Activated CD8-positive, alpha-beta memory T cell treated with anti-CD3 and anti-CD28 coated beads for 4 hours (primary cell): ENCODE measurements at places on chromosomes 3 and 15.

DNA sequence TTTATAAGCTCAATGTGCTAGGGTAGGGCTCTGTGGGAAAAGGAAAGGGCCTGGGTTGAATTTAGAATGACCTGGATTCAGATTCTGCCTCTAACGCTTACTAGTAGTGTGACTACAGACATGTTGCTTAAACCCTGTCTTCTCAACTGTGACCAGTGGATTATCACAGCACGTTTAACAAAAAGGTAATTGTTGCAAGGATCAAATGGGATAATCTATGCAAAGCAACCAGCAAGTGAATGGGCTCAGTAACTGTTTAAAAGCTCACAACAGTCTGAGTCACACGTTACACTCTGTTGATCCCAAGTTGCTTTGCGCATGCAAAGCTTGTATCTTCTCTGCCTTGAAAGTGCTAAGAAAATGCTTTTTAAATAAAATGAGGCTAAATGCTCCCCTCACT lies 236.5 kb downstream of the IL20RB start:
- DNase-seq = no peak

- DNase-seq = no peak
Observed at GRCh38 chr3:53320697-53321096, 26.6 kb downstream of the DCP1A start.

GRCh38 chr3:52645549-52645948 lies 40.2 kb downstream of the PBRM1 start:
- no peak for DNase-seq

- no peak for DNase-seq
Observed at GRCh38 chr3:58082047-58082446, 73.8 kb downstream of the FLNB start.

DNA sequence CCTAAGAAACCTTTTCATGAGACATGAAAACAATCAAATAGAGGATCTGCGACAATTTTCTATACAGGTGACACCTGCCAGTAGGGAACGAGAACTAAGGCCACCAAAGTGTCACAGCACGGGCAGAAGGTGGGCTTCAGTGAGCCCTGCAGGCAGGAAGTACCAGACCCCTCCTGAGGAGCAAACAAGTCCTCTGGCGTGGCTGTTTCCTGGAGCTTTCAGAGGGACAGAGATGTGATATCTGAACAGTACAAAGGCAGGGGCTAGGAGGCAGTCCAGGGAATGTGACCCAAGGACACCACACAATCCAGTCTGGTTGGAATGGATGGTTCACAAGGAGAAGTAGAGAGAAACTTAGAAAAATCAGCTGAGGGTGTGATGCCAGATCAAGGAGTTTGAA lies 16.8 kb downstream of the POMGNT2 start:
- DNase-seq = no peak

- DNase-seq = no peak
Observed at GRCh38 chr3:154161806-154162205, 40.6 kb downstream of the ARHGEF26 start.

DNA sequence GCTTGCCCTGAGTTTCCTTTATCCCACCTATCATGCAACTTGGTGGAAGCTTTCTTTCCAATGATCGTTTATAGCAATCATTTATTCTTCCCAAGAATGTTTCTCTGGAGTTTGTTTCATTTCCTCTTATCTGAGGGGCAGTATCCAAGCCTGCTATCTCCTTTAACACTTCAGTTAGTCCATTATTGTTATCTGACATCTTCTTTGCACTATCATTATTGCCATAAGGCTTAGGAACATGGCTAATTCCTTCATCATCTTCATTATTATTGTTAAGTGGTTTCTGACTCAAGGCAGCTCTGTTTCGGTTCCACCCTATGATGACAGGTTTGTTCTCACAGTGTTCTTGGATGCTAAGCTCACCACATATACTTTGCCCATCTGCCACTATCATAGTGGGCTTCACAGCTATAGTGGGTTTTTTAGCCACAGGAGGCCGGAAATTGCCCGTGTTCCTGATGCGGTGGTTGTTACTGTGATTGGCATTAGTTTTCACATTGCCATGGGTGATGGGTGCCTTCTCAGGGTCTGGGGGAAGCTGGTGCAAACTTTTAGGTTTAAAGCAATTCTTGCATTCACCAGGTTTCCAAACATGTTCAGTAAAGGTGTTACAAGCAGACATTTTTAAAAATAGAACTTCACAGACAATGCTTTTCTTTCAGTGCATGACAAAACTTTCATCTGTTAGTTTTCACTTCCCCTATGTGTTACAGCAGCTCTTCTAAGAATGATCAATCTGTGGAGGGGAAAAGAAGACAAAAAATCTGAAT lies 110.6 kb upstream of the TSPAN3 start:
- DNase-seq = peak; percentile 11

DNA sequence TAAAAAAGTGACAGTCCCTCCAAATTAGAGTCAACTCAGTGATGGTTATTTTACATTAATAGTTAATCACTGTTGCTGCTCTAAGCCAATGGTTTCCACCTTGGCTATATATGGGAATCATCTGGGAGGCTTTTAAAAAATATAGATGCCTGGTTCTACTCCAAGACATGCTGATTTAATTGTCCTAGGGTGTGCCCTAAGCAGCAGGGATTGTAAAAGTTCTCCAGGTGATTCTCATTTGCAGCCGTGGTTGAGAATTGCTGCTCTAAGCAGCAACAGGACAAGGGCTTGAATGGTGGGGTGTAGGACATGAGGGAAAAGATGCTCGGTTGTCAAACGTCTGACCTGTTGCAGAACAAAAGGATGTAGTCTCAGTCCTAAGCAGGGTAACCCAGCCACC lies 405.1 kb upstream of the MCTP2 start:
- DNase-seq = no peak

- no peak for DNase-seq
Observed at GRCh38 chr3:177193688-177194268, 3.5 kb downstream of the TBL1XR1 start.

DNA sequence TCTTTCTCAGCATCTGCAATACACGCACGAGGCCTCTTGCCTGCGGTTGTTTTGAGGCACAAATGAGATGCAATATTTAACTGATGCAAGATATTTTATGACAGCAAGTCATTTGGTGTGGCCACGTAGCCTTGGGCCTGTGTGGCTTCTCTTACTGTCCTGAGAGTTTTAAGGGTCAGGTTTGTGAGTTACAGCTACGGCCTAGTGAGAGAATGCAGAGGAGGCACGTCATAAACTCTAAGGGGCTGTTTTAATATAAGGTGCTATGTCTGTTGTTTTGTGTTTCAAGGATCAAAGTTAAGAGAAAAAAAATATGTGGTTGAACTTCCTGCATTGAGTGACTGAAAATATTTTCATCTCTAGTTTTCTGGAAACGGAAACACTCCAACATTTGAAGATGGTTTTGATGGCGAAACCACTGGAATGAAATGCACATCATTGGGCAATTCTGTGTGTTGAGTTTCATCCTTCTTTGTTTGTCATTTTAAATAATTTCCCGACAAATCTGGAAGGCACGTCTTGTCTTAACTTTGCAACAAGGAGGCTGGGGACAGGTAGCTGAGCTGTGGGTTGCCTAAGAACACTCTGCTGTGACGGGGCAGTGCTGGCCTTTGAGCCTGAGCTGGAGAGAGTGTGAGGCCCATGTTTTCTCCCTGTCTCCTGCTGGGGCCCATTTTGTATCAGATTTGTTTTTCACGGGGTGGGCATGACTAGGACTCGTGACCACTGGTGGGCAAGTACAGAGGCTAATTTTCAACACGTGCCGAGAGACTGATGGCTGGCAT lies 5.1 kb downstream of the APBA2 start:
- no peak for DNase-seq

DNA sequence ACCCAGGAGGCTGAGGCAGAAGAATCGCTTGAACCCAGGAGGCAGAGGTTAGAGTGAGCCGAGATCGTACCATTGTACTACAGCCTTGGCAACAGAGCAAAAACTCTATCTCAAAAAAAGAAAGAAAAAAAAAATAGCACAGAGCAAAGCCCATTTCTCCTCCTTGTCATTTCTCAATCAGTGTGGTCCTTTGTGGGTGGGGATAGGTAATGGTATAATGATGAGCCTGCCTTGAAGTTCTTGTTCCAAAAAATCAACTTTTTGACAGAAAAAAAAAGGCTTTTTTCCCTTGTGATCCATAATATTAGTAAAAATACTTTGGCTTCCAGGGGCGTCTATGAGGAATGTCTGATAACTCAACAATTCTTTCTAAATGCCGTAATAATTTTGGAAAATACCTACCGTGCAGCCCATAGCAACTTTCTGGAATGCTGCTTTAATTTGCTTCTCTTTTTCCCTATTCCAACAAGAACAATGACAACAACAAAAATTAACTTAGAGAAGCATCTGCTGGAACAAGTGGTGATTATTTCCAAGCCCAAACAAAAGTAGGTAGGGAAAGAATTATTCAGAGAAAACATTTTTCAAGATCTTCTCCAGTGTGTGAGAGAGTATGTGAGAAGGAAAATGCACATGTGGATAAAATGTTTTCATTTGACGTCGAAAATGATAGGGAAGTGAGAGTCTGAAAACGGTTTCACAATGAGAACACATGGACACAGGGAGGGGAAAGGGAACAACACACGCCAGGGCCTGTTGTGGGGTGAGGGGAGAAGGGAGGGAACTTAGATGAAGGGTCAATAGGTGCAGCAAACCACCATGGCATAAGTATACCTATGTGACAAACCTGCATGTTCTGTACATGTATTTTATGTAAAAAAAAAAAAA lies 337.8 kb downstream of the RBMS3 start:
- DNase-seq = no peak

DNA sequence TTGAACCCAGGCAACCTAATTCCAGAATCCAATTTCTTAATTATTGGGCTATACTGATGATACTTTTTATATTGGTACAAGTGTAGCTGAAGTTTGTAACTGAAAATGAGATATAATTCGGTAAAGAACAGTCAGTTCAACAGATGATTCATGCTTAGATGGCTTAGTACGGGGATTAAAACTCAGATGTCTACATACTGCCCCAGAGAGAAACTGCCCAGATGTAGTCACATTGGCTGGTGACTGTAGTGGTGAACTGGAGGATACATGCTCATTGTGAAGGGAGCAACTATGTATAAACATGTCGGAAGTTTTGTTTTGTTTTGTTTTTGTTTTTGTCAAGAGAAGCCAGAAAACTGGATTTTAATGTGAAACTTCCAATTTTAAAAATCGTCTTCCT lies 179.6 kb downstream of the ADAMTSL3 start:
- DNase-seq = no peak

DNA sequence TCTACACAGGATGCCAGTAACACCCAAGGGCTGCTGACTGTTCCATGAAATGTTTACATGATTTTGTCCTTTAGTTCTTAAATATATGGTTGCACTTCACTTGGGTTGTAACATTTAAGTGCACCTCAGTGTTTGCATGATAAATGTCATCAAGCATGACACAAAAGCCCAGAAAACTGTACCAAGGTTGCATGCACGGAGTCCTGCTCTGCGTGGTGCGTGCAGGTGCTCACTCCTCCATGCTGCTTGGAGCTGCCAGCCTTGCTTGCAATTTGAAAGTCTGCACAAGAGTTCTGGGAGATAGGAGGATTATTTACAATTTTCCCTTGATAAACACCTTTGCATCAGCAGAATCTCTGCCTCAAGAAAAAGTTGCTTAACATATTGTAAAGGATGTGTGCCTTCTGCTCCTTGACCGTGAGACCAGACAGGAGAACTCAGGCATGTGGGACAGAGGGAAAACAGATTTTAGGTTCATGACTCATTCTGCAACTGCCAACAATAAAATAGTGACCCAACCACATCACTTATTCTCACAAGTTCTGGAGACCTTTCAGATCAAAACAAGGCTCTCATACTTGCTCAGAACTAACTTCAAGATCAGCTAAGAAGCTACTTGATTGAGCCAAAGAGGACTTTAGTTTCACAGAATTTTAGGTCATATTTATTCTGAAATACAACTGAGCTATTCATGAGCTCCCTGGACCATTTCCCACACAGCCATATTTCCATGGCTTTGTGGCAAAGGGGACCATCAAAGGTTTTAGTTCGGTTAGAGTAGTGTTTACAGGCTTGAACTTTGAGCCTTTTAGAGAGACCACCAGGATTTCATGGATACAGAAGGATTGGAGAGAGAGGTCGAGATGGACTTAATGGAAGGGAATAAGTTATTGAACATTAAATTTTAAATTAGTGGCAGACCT lies 128.4 kb upstream of the ZBED2 start:
- no peak for DNase-seq

GRCh38 chr3:42689421-42690014 lies 4.2 kb downstream of the KLHL40 start:
- DNase-seq = no peak

GRCh38 chr3:16609927-16610580 lies 4.8 kb upstream of the DAZL start:
- DNase-seq = no peak

DNA sequence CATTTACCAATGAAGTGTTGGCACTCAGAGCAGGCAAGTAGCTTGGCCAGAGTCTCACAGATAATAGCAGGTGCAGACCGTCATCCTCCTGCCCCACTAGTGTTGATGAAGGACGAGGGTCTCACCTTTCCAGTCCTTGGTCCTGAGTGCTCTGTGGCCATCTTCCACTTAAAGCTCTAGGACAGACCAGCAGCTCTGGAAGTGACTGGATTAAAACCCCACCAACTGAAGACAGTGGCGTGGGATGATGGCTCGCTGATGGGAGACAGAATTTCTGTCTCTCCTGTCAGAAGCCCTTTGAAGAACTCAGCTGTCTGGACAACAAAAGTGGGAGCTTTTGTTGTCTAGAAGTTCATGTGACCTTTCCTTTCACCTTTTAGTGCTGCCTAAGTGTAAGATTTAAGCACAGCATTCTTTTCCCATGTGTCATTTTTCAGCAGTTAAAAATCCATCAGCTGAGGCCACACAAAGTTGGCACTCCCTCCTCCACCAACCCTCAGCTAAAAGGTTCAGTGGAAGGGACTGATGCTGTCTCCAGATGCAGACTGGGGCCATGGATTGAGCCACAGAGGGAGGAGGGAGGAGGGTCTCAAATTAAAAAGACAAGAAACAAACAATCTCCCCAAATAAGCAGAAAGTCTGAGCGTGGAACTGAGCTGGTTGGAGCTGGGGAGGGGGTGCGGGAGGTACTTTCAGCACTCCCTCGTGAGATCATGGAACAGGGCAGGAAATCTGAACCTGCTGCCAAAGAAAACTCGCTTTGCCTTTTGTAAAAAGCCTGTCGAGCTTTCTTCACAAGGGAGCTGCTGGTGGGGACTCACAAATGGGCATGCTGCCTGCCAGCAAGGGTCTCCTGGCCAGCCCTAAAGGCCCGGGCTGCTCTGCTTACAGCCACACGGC lies 148.5 kb upstream of the CTDSPL start:
- no peak for DNase-seq

DNA sequence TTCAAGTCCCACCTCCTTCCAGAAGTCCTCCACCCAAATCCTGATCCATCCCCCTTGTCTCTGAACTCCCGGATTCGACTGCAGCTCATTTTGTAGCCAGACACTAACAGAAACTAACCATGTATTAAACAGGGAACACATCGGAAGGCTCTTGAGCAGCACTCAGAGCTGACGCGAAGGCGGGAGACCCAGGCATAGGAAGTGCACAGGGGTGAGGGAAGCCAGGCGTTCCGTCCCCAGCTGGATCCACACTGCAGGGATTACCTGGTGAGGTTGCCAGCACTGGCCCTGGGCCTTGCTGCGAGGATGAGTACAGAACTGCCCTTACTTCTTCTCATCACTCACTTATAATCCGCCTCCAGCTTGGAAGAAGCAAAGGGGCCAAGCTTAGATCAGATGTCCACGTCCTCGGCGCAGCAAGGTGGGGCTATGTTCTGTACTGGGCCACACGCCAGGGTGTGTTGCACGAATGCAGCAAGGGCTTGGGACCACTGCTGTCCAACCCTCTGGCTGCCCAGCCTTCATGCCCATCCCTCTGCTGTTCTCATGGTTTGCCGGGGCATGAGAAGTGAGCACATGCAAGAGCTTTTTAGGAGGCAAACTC lies 124.2 kb upstream of the SMAD3 start:
- DNase-seq = no peak

GRCh38 chr3:128068156-128068620 lies 16.0 kb downstream of the SEC61A1 start:
- DNase-seq = no peak
